Stimulated activated CD4-positive, alpha-beta T cell treated with anti-CD3 and anti-CD28 coated beads, Interleukin-1b, Interleukin-23, amount 100 ng/mL, for 4 hours (primary cell): ENCODE measurements at places on chromosomes 16 and 17.
A peak's percentile ranks its signal among the peaks of the same experiment; 100 is the strongest.

GRCh38 chr16:11390573-11391495 is 45.6 kb downstream of the RMI2 start:
- no peak for DNase-seq

GRCh38 chr16:27367461-27368357 is 34.3 kb upstream of the IL21R start:
- DNase-seq = peak; percentile 85

DNA sequence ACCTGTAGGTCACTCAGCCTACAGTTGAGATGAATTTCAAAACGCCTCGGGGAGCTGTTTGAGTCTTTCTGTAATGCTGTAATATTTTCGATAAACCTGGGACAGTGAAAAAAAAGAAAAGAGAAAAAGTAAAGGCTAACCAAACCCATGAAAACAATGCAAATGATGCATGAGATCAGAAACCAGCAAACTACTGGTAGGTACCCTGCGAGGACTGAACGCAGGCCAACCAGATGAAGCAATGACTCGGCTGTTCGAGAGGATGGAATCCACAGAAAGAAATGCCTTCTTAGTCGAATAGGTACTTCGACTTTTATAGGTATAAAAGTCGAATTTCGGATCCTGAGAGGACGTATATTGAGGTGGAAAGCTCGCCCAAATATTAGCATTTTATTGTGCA is 509 bp upstream of the ATAD5 start:
- DNase-seq = no peak

DNA sequence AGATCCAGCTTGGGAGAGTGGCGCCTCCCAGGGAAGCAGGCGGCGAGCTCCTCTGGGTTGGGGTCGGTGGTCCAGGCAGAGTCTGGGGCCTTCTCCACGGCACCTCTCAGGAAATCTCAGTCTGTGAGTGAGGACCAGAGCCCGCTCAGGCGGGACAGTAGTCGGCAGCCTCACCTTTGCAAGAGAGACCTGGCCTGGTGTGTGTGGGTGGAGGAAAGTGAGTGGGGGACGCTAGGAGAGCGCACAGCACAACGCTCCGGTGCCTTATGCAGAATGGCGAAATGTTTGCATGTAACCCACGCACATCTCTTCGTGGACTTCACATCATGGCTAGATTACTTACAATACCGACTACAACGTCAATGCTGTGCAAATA is 2.2 kb downstream of the AHSP start:
- no peak for DNase-seq

DNA sequence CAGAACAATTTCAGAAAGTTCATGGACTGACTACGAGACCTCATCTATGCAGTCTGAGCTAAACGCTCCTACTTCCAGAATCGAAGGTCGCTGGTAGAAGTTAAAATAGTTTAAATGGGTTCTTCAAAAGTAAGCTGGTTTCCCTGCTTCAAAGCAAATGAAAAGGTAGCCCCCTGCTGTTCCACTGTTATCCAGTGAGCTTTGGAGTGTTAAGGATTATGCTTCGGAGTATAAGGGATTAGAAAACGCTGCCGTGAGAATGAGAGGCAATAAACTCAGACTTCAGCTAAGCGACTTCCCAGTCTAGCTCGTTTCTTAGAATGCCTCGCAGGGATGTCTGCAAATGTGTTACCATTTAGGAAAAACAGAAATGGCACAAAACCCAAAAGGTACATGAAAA is 12.4 kb downstream of the MLYCD start:
- no peak for DNase-seq

DNA sequence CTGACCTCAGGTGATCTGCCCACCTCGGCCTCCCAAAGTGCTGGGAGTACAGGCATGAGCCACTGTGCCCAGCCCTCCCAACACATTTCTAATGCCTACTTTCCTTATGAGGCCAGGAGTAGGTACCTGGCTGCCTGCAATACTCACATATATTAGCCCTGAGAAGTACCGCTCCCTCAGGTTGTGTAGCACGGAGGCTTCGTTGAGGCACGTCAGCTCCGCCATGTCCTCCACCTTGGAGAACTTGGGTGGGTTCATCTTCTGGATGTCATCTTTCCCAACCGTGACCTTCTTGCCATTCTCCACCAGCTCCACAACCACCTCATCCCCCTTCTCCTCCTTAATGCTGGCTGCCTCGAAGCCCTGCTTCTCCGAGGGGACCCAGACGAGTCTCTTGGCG is 19.1 kb downstream of the MYH11 start:
- DNase-seq = no peak

DNA sequence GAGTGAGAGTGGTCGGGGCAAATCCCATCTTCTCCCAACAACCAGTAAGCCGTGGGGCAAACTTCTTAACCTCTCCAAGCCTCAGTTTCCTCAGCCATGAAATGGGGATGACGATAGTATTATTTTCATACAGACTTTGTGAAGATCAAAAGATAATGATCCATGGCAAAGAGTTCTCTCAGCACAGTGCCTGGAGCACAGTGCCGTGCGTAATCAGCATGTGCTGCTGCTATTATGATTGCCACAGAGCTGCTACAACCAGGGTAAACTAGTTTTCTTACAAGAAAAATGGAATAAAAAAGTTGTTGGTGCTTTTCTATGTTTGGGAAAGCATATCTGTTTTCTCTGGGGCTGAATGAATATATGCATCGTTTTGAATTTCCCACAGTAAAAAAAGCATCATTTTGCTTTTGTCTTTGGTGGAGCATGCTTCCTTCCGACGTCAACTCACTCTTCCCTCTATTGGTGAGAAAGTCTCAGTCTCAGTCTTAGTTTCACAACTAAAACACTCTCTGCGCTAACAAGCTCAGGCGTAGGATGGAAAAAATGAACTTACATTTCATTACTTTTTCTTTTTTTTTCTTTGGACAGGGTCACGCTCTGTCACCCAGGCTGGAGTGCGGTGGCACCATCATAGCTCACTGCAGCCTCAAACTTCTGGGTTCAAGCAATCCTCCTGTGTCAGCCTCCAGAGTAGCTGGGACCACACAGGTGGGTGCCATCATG is 37.2 kb downstream of the CDK5R1 start:
- DNase-seq = no peak

DNA sequence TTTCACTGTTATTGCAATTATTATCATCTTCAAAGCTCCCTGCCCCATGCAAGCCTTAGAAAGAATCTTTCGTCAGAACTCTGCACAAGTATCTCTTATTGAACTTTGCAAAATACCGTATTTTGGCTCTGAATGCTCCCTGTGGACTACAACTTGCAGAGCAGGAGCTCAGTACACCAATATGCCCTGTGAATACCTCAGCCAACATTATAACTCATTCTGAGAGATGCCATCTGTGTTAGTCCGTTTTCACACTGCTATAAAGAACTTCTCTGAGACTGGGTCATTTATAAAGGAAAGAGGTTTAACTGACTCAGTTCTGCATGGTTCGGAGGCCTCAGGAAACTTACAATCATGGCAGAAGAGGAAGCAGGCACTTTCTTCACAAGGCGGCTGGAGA is 87.2 kb upstream of the XYLT1 start:
- DNase-seq = no peak

DNA sequence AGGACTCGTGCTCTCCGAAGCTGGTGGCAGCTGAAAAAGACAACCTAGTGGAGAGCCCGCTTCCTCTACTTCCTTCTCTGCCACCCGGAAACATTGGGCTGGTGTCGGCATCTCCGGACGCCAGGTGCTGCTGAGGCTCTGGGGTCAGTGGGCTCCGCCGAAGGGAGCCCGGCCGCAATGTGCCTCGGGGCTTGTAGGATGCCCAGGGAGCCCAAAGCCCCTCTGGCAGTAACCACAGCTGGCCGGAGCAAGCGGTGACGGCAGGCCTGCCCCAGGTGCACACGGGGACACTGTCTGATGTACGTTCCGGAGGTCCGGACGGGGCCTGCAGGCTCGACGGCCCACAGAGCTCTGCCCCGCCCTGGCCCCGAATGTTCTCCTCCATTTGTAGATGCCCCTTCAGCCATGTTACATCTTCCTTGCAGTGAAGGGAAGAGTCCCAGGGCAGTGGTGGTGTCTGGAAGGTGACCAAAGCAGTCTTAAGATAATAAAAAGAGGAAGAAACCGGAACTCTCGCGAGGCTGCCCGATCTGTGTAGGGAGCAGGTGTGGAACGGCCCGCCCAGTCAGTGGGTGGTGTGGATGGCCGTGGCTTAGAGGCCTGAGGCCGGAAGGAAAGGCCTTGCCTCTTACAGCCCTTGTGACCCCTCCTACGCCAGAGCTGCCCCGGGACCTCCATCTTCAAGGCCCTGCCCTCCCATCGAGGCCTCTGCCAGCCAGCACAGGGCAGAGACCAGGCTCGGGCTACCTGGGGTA is 22.6 kb downstream of the NDUFAF8 start:
- no peak for DNase-seq

DNA sequence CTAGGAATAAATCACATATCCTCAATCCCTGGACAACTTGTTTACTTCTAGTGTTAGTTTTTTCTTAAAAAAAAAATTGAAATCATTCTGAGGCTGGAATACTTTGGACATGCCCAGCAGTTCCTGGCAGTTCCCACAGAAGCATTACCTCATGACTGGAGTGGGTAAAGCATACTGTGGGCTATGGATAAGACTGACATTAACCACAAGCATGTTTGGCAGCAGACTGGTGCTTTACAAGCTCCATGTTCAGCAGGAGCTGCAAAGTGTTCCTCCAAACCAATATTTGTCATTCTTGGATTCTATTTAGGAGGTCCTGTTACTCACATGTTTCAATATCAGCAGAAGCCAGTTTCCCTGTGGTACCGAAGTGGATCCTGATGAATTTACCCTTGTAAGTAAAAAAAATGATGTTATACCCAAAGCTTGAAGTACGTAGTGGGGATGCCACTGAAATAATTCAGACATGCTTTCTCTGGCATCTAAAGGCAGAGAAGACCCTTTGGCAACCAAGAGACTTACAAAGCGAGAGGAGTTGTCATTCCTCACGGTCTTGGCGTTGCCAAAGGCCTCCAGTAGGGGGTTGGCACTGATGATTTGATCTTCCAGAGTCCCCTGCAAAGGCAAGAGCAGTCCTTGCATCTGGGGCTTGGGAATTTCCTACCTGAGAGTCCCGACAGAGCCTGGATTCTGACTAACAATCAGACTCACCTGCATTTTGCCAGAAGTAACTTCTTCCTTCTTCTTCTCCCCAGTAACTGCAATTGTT is 4.9 kb downstream of the MYH1 start:
- no peak for DNase-seq

- DNase-seq = no peak
These were observed 376.4 kb downstream of the SLC39A11 start for GRCh38 chr17:72715906-72716572.

DNA sequence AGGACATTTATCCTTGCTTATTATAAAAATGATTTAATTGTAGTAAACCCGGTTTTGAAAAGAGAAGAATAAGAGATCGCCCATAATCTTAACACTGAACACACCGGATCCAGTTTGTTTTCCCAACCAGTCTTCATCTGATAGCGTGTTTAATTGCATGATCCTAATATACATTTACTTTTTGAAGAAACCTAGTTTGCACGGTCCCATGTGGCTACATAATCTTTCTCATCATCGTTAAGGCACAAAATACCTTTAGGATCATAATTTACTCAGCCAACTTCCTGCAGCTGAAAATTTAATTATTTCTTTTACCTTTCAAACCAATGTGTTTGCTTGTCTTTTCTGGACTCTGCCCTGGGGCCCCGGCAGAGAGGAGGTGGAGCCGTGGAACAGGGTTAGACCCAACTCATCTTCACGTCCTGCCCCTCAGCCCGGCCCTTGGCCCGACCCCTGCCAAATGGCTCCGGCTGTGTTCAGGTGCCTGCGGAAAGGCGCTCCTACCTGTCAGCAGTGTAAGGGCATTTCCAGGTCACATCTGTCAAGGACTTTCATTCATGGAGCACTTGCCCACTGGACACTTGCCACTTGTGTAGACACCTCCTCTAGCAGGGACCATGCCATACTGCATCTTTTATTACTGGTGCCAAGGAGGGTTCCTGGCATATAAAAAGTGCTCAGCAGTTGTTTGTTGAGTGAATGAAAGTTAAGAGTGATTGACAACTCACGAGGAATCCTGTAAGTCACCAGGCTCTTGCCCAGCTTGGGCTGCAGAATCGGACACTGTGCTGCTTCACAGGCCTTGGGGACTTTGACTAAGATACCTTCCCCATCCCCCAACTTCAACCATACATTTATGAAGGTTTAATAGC is 28.6 kb downstream of the SMARCE1 start:
- no peak for DNase-seq

- DNase-seq = no peak
These were observed 16.7 kb downstream of the MMP28 start for GRCh38 chr17:35778641-35779196.

DNA sequence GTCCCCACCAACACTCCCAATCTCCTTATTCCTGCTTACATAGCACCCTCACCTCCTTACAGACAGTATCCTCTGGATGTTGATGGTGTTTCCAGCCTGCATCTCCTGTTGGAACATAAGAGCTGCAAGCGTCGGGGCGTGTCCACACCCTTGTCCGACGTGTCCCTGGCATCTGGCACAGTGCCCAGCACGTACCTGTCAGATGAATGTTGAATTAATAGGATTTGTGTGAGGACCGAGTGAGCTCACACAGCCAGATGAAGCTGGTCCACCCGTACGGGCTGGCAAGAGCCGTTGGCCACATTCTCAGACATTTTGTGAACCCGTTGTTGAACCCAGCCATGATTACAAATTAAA is 12.2 kb upstream of the CBX4 start:
- no peak for DNase-seq

DNA sequence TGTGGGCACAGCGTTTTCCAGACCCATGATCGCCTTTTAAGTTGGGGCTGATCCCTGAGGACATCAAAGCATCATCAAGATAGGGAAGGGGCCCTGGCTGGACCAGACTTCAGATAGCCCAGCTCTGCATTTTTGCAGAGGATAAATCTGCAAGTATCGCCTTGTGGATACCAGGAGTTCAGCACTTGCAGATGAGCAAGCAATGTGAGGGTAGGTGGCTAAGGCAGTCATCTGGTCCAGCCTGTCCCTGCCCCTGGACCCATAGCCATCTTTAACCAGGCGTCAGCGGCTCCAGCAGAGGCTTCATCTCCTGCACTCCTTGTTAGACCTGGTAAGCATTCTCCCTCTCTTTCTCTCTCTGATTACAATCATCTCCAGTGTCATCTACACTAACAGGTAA is 9.0 kb upstream of the MRPS23 start:
- DNase-seq = no peak

DNA sequence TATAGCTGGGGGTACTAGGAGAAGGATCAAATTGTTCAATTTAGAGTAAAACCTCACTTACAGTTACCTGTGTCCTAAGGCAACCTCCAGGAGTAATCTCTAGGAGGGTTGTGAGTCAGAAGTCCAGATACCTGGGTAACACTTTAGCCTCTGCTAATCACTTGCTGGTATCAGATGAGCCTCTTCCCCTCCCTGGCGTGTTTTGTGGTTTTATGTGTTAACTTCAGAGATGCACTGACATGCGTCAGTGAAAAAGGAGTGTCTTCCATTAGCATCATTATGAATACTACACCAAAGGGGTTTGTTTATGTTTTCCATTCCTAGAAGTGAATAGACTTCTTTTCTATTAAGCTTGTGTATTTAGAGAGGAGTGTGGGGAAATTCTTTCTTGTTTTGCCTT is 208.2 kb downstream of the FTO start:
- no peak for DNase-seq

DNA sequence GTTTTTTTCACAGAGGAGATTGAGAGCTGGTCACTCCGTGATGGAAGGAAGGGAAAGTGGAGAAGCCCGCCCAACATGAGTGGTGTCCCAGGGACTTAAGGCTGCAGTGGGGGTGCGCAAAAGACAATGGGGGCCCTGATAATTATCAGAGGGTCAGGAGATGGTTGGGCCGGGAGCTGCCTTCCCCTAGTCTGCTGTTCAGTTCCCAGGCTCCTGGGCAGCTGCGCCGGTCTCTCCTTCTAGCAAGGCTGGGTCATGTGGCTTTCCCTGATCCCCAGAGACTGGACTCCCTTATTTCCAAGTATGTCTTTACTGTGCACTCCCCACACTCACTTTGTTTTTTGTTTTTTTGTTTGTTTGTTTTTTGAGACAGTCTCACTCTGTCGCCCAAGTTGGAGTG is 16.2 kb downstream of the CYGB start:
- DNase-seq = no peak
